ENCODE measurements at places on chromosomes 4 and X.
A peak's percentile ranks its signal among the peaks of the same experiment; 100 is the strongest.

DNA sequence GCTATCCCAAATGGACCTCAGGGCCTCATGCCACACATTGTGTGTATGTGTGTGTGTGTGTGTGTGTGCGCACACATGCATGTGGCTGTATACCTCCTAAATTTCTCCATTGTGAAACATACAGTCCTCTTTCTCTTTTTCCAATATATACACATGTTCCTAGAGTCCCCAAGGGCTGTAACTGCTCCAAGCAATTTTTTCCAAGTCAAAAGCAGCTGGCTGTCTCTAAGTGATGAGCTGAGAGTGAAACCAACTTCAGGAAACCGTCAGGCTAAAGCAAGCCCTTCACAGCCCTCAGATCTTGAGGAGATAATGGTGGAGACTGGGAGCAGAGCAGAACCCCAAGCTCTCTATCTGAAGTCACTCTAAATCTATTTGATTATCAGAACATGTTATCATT lies 496.1 kb upstream of the DIPK2B start:
- no peak for DNase-seq

GRCh38 chr4:137952116-137952515 lies 290.0 kb downstream of the SLC7A11 start:
- DNase-seq: no peak

GRCh38 chr4:140809676-140810075 lies 53.5 kb upstream of the TBC1D9 start:
- DNase-seq: no peak

- no peak for DNase-seq
Observed at GRCh38 chr4:77196866-77197265, 39.9 kb downstream of the CCNG2 start.

- no peak for DNase-seq
Observed at GRCh38 chr4:40962551-40963180, 212.9 kb downstream of the NSUN7 start.

DNA sequence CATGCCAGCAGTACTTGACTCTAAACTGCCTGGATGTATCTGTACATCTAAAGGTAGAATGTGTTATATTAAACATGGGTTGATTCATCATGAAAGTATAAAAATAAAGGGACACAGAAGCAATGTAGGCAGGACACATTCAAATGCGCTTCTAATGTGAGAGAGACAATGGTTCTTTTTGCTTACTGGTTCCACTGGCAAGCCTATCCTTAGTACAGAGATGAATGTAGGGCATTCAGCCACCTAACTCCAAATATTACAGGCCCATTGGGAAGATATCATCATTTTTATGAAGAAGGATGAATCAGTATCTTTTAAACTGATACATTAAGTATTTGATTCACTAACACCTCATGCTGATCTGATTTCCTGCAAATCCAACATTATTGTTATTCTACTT lies 18.0 kb downstream of the CDKL2 start:
- DNase-seq: no peak

DNA sequence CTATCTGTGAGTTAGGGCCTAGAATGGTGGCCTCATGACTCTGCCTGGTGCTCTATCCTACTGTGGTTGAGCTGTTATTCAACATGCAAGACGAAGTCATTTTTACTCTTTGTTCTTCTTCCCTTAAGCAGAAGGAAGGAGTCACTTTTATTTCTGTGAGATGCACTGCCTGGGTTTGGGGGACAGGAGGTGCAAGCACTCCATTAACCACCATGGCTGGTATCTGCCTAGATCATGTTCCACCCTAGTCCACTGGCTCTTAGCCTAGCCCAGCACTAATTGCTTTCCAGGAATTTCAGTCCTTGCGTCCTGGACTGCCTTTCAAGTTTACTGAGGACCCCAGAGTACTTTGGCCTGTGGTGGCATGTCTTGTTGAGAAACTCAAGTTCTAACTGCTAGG lies 1182.7 kb downstream of the FSTL5 start:
- DNase-seq: no peak

DNA sequence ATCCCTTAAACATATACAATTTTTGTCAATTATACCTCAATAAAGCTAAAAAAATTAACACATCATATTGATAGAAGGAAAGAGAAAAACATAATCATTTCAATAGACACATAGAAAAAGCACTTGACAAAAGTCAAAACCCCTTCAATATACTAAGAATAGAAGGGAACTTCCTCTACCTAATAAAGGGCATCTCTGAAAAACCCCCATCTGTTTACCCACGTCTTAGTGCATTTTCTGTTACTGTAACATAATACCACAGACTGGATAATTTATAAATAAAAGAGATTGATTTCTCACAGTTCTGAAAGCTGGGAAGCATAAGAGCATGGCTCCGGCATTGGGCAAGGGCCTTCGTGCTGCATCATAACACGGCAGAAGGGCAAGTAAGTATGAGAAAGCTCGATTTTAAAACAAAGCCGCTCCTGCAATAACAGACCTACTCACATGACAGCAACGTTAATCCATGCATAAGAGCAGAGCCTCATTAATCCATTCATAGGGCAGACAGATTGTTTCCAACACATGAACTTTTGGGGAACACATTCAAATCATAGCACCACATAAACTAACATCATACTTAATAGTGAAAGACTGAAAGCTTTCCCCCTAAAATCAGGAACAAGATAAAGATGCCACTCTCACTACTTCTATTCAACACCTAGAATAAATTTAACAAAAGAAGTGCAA lies 15.7 kb downstream of the STEEP1 start:
- DNase-seq: no peak

- DNase-seq: no peak
Observed at GRCh38 chrX:70998411-70999027, 67.6 kb upstream of the SLC7A3 start.

- DNase-seq: no peak
Observed at GRCh38 chrX:136199365-136199764, 51.8 kb downstream of the MAP7D3 start.

DNA sequence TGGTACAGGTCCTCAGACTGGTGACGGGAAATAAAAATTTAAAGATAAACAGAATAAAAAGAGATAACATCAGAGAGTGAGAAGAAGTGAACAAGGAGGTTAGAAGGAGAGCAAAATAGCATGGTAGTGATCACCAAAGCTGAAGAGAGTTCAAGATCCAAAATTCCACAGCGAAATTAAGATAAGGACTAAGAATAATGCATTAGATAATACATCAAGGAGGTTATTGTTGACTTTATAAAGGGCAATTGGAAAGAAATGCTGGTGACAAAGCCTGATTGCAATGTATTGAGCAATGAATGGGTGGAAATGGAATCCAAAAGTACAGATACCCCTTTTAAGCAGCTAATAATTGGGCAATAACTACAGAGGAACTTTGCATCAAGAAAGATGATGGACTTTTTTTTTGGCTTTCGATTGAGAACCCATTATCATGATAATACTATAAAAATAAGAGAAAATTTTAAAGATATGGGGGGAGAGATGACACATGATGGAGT lies 101.6 kb upstream of the MAP9 start:
- DNase-seq: no peak

GRCh38 chrX:72460715-72461114 lies 111.9 kb downstream of the HDAC8 start:
- DNase-seq: no peak

DNA sequence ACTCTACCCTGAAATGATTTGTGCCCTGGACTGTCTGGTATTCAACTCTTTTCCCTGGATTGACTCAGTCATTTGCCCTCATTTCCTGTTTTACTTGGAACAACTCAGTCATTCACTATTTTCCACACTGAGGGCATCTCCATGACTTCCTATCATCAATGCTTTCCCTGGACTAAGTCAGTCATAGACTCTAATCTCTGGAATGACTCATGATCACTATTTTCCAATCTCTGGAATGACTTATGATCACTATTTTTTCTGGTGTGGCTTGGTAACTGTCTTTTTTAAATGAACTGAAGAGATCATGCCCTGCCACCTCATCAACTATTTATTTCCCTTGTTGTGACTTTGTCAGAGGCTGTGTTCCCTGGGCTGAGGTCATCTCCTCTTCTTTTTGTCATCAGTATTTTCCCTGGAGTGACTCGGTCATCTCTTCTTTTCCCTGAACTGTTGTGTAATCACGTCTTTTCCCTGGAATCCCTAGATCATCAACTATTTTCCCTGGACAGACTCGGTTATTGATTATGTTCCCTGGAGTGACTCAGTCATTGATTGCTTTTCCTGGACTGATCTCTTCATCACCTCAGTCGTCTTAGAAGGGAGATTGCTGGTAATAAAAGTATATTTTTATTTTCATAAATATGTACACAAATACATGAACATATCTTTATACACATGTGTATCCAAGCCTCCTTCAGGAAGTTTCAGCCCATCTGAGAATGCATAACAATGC lies 327.1 kb upstream of the VCX start:
- DNase-seq: no peak

DNA sequence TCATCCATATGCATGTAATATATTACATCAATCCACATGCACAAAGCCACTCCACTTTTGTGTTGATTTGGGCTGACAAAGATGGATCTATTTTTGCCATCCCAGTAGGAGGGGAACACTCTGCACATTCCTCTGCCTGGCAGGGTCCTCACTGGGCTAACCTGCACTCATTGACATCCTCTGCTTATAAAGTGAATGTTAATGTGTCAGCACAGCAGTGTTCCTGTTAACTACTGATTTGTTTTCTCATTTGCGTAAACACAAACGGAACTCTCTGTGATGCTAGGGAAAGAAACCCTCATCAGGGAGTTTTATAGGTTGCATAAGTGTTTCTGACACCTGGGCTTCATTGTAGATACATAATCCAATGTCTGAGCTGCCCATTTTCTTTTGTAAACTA lies 826.0 kb downstream of the RAB28 start:
- DNase-seq: no peak

- no peak for DNase-seq
Observed at GRCh38 chrX:129553619-129554288, 13.7 kb downstream of the OCRL start.

- DNase-seq: no peak
Observed at GRCh38 chr4:141346144-141346543, 125.4 kb downstream of the ZNF330 start.

DNA sequence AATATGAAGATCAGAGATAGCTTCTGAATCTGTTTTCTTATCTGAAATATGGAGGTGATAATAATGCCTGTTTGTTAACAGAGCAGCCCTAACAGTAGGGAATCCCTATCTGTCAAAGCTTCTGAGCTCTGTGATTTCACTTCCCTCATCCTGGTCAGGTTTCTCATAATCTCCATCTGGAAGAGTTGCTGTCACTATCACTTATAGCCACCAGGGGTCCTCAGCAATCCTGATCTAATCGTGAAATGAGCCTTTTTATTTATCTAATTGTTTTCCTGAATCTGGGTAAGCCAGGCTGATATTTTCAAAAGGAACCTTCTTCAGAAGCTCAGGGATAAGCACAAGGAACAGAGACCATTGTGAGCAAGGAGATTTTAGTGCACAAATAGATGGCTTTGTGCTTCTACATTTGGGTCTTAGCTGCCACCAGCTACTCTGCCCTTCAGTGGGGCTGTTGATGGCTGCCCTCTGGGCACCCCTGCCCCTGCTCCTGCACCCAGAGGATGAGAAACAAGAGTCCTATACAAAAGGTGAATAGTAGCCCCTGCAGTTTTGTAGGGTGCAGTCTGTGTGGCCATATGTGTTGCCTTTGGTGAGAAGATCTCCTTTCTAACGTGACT lies 196.4 kb upstream of the RADX start:
- no peak for DNase-seq

DNA sequence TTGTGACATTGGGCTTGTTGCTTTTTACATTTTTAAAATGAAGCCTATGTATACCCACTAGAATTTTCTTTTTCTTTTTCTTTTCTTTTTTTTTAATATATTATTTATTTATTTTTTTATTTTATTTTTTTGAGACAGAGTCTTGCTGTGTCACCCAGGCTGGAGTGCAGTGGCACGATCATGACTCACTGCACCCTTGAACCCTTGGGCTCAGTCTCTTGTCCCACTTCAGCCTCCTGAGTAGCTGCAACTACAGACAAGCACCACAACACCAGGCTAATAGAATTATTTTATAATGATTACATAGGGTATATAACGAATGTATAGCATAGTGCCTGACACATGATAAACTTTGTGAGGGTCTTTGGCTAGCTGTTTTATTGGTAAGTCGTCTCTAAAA lies 64.9 kb downstream of the RBPJ start:
- no peak for DNase-seq

- DNase-seq: no peak
Observed at GRCh38 chrX:99901091-99901490, 509.0 kb downstream of the PCDH19 start.

- DNase-seq: no peak
Observed at GRCh38 chr4:139901531-139902320, 236.1 kb downstream of the MGST2 start.

DNA sequence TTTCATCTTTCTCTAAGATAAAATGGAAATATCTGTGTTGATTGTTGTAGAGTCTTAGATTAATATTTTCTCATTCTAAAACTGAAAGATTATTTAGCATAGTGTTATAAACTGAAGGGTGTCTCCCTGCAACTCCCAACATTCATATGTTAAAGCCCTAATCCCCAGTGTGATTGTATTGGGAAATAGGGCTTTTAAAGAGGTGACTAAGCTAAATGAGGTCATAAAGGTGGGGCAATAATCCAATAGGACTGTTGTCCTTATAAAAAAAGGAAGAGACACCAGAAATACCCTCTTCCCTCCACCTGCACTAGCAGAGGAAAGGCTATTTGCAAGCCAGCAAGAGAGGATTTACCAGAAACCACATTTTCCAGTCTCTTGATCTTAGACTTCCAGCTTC lies 1626.4 kb downstream of the C4orf33 start:
- no peak for DNase-seq

- DNase-seq: peak; percentile 0
Observed at GRCh38 chrX:55135171-55135570, 46.4 kb downstream of the PAGE2 start.

DNA sequence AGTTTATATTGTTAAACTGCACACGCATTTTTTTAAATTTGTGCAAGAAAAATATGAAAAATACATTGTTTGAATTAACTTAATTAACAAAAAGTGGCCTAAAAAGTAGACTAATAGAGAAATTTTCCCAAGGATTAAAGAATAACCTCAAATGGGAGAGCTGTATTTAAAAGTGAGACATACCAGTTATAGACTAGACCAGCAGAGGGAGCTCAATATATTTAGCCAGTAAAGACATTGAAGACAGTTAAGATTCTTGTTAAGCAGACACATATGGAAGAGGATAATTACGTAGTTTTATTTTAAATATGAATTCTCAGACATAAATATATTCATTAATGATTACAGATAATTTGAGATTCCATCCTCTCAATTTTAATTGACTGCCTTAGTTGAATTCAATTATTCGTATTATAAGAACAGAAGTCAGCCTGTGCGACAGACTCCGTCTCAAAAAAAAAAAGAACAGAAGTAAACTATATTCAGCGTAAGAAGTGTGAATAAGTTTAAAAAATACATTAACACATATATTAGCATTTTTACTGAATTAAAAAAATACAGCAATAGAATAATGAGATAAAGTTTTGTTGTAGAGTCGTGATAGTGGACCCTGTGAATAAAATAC lies 64.8 kb downstream of the GLRA3 start:
- DNase-seq: no peak

DNA sequence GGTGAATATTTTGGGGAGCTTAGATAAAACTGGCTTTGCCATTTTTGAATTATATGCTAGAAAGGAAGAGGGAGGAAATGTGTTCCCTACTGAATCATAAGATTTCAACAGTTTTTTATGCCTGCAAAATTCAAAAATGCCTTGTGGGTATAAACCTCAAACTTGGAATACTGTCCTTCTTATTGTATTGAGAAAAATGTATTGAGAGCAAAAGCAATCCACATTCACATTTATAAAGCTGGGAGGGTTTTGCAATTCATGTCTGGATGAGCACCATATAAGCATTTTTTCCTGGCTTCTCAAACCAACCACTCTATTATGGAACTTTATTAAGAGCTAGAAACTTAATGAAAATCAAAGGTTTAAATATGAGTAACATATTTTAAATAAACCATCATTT lies 289.8 kb downstream of the PCDH7 start:
- DNase-seq: no peak

Data from stimulated activated CD8-positive, alpha-beta memory T cell treated with anti-CD3 and anti-CD28 coated beads, Interleukin-2, amount 100 ng/mL, for 1 hour (primary cell).